Activated T-helper 17 cell treated with anti-CD3 and anti-CD28 coated beads, Interleukin-2, amount 50 U/mL, for 72 hours (primary cell): ENCODE measurements at places on chromosomes 12 and 14. TPM values are rescaled to one million over a fixed set of nuclear protein-coding genes. Genes with fewer than 3 reads are reported as not detected.

ESPL1 gene
- total RNA-seq, result 92.1 TPM

ANG gene
- 3.6 TPM for total RNA-seq

LALBA gene
- total RNA-seq, result not detected

FOXG1 gene
- not detected for total RNA-seq

TMX1 gene
- total RNA-seq, result 40.6 TPM

CNOT2 gene
- 71.1 TPM for total RNA-seq

CMTM5 gene
- total RNA-seq, result not detected

CIT gene
- 88.1 TPM for total RNA-seq

PCED1B gene
- 107 TPM for total RNA-seq

TAS2R43 gene
- 1.9 TPM for total RNA-seq

NEUROD4 gene
- not detected for total RNA-seq

IFNG gene
- total RNA-seq, result 33.2 TPM

TMEM63C gene
- 0.04 TPM for total RNA-seq

CD27 gene
- total RNA-seq, result 21.1 TPM

FIGNL2 gene
- 0.50 TPM for total RNA-seq

SOAT2 gene
- 0.28 TPM for total RNA-seq

CD9 gene
- 0.76 TPM for total RNA-seq

SOX5 gene
- 7.9 TPM for total RNA-seq

ADSS1 gene
- total RNA-seq, result 2.4 TPM

RGS6 gene
- 1.6 TPM for total RNA-seq

BBOF1 gene
- total RNA-seq, result 1.2 TPM

GPR132 gene
- total RNA-seq, result 49.5 TPM

TAS2R30 gene
- 4.0 TPM for total RNA-seq

SIX6 gene
- not detected for total RNA-seq

HHIPL1 gene
- not detected for total RNA-seq

POTEG gene
- not detected for total RNA-seq

CARMIL3 gene
- 2.1 TPM for total RNA-seq

HSPB8 gene
- not detected for total RNA-seq

SLC2A14 gene
- 2.3 TPM for total RNA-seq

MYO1H gene
- not detected for total RNA-seq

NGB gene
- not detected for total RNA-seq

NCOR2 gene
- total RNA-seq, result 87.8 TPM

KRT6C gene
- not detected for total RNA-seq

HOXC10 gene
- total RNA-seq, result not detected

RPL36AL gene
- 182 TPM for total RNA-seq

OASL gene
- 5.2 TPM for total RNA-seq

TRPV4 gene
- total RNA-seq, result not detected

MYF6 gene
- not detected for total RNA-seq

CFAP73 gene
- 0.32 TPM for total RNA-seq

CCDC175 gene
- total RNA-seq, result not detected

KRT74 gene
- total RNA-seq, result not detected

TSPAN11 gene
- not detected for total RNA-seq

VDR gene
- 182 TPM for total RNA-seq

PTPRB gene
- not detected for total RNA-seq

KRT77 gene
- total RNA-seq, result not detected

LRP1-AS gene
- not detected for total RNA-seq

CEP83 gene
- 23.9 TPM for total RNA-seq

ARMH4 gene
- not detected for total RNA-seq

DHRS2 gene
- 7.9 TPM for total RNA-seq

AKAP5 gene
- 0.82 TPM for total RNA-seq

SMAGP gene
- 0.13 TPM for total RNA-seq
